ENCODE measurements at places on chromosomes 5 and 9.

- DNase-seq, result no peak
Measured at GRCh38 chr5:98865690-98866089, 63.1 kb downstream of the CHD1 start.

DNA sequence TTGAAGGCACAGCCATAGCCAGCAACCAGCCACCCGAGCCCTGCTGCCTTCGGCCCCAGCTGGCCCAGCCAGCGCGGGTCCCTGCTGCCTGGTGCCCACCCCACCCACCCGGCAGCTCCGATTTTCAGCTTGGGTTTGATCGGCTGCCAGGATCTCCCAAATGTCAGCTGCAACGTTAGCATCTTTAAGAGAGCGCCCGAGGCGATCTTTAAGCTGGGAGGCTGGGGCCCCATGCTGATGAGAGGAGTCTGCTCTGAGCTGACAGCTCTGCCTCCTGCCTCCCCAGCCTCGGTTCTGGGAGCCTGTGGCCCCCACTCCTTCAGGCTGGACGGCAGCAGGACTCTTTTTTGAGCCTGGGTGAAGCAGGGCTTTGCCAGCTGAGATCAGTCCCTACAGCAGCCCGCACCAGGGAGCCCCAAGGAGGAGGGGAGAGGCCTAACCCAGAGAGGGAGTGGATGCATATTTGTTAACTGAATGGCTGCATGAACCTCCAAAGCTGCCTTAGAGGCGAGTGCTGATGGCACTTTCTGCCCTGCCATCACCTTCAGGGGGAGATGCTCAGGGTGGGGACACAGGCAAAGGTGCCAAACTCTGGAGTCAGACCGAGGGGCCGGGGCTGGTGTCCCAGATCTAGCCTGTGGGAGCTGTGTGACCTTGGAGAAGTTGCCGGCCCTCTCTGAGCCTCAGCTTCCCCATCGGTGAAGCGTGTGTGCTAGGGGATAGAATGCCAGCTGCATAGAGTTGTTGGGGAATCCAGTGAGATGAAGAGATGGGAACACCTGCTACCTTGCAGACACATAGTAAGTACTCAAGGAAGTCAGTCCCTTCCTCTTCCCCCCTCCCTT is 165.5 kb downstream of the C9orf50 start:
- no peak for DNase-seq

- no peak for DNase-seq
Measured at GRCh38 chr5:127019928-127020327, 10.4 kb downstream of the MARCHF3 start.

- no peak for DNase-seq
Measured at GRCh38 chr9:121171236-121171635, 30.4 kb downstream of the RAB14 start.

- no peak for DNase-seq
Measured at GRCh38 chr9:10251490-10251889, 361.3 kb downstream of the PTPRD start.

- DNase-seq, result no peak
Measured at GRCh38 chr5:88515881-88516819, 247.5 kb upstream of the TMEM161B start.

- no peak for DNase-seq
Measured at GRCh38 chr5:17373814-17374556, 124.0 kb upstream of the TAF11L2 start.

DNA sequence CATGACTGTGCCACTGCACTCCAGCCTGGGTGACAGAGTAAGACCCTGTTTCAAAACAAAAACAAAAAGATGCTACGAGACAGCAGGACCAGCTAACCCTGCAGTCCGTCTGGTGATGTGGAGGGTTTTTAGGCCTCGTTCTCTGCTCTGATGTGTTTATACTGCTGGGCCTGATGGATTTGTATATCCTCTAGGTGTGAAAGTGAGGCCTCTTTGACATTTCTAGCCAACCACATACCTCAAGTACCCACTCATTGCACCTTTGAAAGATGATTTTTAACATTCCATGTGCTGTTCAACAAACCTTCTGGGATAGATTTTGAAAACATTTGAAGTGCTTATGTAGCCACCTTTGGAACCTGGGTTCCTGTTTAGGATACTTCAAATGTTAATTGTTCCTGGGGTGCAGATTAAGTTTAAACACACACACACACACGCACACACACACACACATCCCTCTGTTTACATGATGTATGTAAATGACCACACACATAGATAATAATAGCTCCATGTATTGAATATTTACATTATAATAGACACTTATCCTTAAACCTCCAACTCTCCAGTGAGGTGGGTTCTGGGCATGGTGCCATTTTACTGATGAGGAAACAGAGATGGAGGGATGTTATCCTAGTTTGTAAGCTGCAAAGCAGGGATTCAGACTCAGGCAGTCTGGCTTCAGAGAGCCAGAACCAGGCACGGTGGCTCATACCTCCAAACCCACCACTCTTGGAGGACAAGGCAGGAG is 48.8 kb upstream of the GOLPH3 start:
- no peak for DNase-seq

GRCh38 chr5:8399471-8399870 is 530.5 kb downstream of the MTRR start:
- DNase-seq, result no peak

GRCh38 chr9:16645970-16646369 is 224.5 kb downstream of the BNC2 start:
- no peak for DNase-seq

- DNase-seq, result no peak
Measured at GRCh38 chr5:97476852-97477534, 293.9 kb upstream of the RIOK2 start.

GRCh38 chr9:8096091-8096490 is 296.5 kb upstream of the DMAC1 start:
- DNase-seq, result no peak

- no peak for DNase-seq
Measured at GRCh38 chr9:132164604-132165362, 2.9 kb downstream of the NTNG2 start.

- no peak for DNase-seq
Measured at GRCh38 chr5:181231432-181231831, 8.4 kb downstream of the TRIM41 start.

DNA sequence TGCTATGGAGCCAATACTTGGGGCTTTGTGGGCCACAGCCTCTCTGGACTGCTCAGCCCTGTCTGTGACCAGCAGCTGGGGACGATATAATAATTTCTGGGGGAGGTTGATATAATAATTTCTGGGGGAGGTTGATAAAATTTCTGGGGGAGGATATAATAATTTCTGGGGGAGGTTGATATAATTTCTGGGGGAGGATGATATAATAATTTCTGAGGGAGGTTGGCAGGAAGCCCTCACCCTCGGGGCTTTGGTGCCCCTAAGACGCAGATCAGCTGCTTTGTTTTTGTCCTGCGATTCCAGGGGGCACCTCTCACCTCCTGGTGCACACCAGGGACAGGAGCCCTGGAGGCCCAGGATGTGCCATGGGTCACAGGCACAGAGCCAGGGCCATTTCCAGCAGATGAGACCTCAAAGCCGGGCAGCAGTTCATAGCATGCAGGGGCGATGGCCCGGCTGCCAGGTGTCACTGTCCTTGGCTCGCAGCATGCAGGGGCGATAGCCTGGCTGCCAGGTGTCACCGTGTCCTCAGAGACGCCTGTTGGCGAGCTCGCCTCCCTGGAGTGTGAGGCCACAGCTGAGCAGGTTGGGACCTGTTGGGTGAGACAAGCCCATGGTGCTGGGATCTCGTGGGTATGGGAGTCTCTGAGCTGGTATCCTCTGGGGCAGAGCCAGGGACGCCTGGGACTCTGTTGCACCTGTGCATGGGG is 3.8 kb upstream of the TOR4A start:
- DNase-seq, result no peak

DNA sequence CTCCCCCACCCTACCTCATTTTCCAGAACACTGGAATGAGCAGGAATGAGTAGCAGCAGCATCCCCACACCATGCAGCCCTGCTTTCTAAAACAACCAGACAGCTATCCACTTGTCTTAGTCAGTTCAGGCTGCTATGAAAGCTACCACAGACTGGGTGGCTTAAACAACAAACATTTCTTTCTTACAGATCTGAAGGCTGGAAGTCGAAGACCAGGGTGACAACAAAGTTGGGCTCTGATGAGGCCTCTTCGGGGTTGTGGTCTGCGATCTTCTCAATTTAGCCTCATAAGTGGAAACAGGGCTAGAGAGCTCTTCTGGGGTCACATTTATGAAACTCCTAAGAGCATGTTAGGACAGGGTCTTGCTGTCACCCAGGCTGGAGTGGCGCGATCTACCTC is 38.9 kb downstream of the LPAR1 start:
- no peak for DNase-seq

DNA sequence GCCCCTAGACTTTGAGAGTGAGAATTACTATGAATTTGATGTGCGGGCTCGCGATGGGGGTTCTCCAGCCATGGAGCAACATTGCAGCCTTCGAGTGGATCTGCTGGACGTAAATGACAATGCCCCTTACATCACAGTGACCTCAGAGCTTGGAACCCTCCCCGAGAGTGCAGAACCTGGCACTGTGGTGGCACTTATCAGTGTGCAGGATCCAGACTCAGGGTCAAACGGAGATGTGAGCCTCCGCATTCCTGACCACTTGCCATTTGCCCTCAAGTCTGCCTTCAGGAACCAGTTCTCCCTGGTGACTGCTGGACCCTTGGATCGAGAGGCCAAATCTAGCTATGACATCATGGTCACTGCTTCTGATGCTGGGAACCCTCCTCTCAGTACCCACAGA is 1.3 kb downstream of the PCDHGC4 start:
- no peak for DNase-seq

- no peak for DNase-seq
Measured at GRCh38 chr9:87540444-87541105, 42.9 kb downstream of the DAPK1 start.

DNA sequence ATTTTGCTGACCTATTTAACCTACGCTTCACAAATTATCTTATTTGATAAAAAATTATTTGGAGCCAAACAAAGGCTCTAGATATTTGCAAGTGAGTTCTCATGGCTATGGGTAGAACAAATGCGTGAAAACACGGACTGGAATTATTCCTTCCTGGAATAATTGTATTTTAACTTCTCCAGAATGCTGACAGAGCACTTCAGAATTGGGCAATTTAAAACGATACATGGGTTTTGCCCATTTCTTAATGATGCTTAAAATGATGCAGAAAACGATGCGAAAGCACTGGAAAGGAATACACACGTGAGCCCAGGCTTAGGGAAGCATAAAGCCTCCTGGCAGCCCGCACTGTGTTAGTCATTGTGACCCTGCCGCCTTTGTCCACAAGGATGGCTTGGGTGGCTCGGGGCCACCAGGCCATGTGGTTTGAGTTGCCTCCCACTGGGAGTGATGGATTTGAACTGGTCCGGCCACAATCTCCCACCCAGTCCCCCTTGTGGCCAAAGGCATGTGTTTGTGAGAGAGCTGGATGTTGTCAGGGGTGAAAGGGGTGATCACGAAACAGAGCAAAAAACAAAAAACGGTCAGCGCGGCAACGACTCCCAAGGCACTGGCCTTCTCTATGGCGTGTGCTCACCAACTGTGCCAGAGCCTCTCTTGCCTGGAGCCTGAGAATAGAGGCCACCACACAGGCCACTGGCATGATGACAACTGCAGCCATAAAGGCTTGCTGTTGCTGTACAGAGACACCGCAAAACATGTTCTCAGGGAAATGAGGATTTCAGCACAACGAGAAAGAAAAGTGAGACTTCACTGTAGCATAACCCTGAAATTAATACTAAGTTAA is 234.2 kb upstream of the ADAMTS16 start:
- no peak for DNase-seq

GRCh38 chr9:18834740-18835361 is 198.2 kb downstream of the SAXO1 start:
- no peak for DNase-seq

GRCh38 chr5:4204276-4205141 is 608.9 kb downstream of the IRX1 start:
- no peak for DNase-seq

- DNase-seq, result no peak
Measured at GRCh38 chr5:159411115-159411514, 80.8 kb upstream of the IL12B start.

GRCh38 chr5:1793966-1794900 is 5.4 kb downstream of the MRPL36 start:
- DNase-seq, result peak; percentile 4

DNA sequence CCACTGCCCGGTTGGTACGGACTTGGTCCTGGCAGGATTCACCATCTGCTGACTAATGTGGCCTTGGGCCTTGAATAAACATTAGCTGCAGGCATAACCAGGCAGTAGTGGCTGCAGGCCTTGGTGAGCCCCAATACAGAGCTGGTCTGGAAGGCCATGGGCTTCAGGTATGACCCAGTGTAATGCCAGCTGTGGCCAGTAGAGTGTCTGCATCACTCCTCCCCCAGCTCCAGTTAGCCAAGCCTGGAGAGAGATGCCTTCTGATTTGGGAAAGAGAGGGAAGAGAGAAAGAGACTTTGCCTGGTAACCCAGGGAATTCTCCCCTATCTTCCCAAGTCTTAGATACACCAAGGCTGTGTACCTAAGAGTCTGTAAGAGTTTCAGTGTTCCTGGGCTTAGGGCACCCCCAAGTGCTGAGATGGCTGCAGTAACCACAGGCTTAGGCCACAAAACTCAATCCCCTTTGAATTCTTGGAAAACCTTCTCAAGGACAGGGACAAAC is 5.6 kb upstream of the C5 start:
- no peak for DNase-seq

DNA sequence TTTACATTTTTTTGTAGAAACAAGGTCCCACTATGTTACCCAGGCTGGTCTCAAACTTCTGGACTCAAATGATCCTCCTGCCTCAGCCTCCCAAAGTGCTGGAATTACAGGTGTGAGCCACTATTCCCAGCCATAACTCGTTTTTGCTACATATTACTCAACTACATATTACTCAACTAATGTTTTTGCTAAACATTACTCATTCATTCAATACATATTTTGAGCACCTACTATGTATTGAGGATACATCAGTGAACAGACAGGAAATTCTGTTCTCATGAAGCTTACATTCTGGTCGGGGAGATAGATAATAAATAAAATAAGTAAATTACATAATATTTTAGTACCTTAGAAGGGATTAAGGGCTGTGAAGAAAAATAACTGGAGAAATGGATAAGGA is 34.9 kb upstream of the STOM start:
- DNase-seq, result no peak

- DNase-seq, result no peak
Measured at GRCh38 chr5:168480601-168481000, 5.7 kb upstream of the RARS1 start.

DNA sequence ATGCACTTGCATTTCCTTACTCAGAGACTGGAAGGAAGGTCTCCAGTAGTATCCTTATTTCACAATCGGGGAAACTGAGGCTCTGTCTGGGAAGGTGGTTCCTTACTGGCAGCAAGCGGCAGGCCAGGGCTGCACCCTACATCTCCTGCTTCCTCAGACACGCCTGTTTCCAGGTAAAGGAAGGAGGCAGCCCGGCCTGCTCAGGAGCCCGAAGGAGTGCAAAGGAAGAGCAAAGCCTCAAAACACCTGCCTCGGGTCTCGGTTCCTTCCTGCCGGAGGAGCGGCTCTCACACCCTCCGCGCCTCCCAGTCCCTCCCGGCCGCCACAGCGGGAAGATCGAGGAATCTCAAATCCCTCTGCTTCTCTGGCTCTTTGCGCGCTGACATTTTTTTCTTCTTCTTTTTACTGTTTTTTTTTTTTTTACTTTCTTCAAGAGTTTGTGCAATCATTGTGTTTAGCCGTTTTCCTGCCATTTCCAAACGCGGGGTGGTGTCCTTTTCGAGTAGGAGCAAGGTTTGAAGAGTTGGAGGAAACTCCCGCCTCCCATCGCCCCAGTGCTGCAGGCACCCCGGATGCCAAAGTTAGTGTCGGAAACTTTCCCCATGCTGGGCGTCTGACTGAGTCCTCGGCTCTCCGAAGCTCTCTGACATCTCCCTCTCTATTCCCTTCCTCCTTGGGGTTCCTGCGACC is 1.0 kb downstream of the GGTA1 start:
- DNase-seq, result peak; percentile 71
